GM12891 (cell line): ENCODE measurements at places on chromosomes 1 and 21.
A peak's percentile ranks its signal among the peaks of the same experiment; 100 is the strongest.

DNA sequence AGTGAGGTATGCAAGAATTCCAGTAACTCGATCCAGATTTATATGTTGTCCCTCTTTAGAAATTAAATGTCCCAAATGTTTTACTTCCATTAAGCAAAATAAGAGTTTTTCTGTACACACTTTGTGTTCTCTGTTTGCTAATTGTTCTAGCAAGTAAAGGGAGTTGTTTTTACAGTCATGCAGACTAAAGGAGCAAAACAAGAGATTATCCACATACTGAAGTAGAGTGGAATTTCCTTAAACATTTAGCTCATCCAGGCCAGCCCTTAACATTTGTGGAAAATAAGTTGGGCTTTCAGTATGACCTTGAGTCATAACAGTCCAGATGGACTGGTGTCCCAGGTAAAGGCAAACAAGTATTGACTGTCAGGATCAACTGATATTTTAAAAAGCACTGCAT, 44.1 kb upstream of the TINAGL1 start:
- no peak for DNase-seq

- DNase-seq: no peak
Observed at GRCh38 chr1:185311589-185312225, 5.3 kb downstream of the IVNS1ABP start.

DNA sequence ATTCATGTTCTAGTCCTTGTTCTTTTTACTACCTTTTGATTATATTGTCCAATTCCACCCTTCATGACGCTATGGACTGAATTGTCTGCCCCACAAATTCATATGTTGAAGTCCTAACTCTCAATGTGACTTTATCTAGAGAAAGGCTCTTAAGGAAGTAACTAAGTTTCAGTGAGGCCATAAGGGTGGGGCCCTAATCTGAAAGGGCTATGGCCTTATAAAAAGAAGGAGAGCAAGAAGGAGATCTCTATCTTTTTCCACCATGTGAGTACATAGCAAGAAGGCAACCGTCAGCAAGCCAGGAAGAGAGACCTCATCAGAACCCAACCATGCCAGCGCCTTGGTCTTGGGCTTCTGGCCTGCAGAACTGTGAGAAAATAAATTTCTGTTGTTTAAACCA, 95.9 kb downstream of the HIVEP3 start:
- no peak for DNase-seq

- no peak for DNase-seq
Observed at GRCh38 chr1:7474786-7475502, 296.2 kb upstream of the VAMP3 start.

GRCh38 chr21:30153697-30154340, 12.8 kb downstream of the CLDN17 start:
- no peak for DNase-seq

DNA sequence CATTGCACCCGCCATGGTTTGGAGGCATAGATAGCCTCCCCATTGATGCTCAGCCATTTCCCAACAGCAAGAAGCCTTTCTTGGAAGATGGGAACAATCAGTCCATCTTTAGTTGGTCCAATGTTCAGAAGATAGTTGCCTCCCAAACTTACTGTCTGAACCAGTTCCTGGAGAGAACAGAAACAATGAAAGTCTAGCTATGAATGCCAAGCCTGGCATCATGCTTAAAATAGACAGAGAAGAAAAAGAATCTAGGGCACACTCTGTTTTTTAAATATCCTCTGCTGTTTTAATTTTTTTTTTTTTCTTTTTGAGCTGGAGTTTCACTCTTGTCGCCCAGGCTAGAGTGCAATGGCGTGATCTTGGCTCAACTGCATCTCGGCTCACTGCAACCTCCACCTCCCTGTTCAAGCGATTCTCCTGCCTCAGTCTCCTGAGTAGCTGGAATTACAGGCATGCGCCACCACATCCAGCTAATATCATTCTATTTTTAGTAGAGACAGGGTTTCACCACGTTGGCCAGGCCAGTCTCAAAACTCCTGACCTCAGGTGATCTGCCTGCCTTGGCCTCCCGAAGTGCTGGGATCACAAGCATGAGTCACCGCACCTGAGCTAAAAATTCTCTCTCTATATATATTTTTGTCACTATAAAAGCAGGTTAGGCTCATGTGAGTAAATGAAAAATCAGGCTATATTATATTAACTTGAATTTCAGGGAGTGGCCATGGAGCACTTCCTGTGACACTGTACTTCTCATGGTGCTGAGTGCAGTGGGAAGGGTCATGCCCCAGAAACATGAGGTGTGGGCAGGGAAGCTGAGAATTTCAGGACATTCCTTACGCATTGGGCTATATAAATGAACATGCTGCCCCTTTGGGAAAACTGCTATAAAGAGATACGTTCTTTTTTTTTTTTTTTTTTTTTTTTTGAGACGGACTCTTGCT, 19.1 kb downstream of the FUCA1 start:
- DNase-seq: no peak

- peak; percentile 38 for DNase-seq
Observed at GRCh38 chr1:34918977-34919561, 10.4 kb downstream of the DLGAP3 start.

DNA sequence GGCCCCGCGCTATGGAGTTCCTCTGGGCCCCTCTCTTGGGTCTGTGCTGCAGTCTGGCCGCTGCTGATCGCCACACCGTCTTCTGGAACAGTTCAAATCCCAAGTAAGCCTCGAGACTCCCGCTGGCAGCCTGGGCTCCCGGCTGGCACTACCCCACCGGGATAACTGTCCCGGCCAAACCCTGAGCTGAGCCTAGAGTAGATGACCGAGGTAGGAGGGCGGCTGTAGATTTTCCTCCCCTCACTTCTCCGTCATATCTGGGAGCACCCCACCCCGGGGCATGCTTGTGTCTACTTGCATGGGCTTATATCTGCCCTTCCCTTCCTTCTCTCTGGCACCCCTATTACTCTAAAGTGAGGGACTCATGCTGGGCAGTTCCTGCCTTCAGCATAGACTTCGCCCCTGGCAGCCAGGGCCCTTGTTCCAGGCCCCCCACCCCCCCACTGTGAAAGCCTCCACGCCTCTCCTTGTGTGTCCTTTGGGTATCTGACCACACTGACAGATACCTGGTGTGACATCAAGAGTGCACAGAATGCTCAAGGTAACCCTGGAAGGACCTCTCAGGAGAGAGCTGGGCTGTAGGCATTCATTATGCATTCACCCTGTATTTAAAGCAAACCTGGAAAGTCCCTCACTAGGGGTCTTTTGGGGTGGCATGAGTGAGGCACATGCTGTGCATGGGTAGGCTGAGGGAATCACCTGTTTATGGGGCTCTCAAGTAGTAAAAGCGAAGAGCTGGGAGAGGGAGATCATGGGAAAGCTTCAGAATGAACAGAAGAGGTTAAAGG, 485 bp downstream of the EFNA1 start:
- no peak for DNase-seq

DNA sequence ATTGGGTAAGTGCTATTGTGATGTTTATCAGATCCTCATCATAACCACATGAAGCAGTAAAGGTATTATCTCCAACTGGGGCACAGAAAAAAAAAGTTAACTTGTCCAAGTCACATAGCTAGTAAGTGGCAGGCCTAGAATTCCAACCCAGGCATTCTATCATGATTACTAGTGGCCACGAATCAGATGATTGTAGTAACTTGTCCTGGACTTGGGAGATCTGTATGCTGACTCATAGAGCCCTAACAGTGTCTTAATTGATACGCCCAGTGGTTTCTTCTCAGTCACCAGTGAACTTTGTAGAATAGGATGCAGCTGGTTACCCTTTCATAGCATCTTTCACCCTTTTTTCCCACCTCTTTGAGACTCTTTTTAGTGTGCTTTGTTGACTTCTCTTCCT, 91.1 kb upstream of the UBE2U start:
- no peak for DNase-seq

DNA sequence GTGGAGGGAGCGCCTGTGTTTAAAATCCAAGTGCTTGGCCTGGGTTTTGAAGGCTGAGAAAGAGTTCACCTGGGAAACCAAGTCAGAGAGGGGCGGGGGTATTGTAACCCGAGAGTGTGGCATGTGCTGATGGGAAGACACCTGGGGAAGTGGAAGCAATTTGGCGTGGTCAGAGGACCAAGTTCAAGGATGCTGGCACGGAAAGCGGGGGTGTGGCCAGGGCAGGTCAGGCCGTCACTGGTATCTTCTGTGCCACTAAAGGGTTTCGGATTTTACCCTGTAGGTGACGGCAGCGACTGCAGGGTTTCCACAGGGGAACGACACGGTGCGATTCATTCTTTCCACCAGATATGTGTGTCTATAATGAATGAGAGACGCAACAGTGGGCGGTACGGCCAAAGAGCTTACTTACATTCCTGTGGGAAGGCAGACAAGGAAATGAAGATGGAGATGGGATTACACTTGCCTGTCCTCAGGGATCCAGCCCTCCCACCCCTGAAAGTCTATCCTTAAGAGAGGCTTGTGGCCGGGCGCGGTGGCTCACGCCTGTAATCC, 31.3 kb downstream of the CA6 start:
- DNase-seq: no peak

- DNase-seq: no peak
Observed at GRCh38 chr1:205542367-205542766, 37.9 kb downstream of the CDK18 start.

DNA sequence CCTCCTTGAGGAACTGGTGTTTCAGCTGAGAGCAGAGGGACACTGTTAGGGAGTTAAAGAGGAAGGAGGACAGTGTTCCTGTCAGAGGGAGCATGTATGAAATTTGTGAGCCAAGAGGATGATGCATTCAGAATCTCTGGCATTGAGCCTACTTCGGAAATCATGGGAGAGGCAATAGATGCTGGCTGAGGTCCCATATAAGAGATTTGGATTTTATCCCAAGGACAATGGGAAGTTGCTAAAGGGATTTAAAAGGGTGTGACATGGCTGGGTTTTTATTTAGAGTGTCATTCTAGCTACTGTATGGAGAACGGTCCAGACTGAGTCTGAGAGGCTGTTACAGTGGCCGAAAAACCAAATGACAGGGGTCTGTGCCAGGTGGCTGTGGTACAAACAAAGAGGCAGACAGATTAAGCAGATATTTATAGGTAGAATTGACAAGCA, 403.2 kb upstream of the B3GALT2 start:
- no peak for DNase-seq

DNA sequence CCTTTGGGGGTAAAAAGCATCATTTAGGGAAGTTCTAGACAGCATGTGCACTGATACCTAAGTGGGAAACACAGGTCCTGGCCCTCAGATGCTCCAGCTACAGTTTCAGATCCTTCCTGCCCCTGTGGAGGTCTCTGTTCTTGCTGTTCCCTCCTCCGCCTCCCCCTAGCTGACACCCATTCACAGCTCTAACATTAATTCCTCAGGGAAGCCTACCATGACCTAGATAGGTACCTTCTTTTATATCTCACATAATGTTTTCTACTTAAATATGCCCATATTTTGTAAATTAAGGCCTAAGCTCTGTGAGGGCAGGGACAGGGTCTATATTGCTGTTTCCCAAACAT, 11.3 kb downstream of the TSPAN2 start:
- DNase-seq: no peak

DNA sequence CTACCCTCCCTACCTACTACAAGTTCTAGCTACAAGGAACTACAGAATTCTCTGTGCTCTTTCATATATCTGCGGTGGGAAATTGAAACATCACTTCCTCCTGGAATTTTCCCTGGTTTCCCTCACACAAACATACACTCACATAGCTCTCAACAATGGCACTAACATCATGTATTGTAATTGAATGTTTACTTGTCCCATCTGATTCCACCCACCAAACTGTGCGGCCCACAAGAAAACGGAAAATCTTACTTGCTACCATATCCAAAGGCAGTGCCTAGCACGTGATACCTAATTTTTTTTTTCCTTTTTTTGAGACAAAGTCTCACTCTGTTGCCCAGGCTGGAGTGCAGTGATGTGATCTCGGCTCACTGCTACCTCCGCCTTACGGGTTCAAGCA, 33.9 kb downstream of the NDC1 start:
- no peak for DNase-seq

GRCh38 chr1:32316903-32317277, 19.1 kb downstream of the MARCKSL1 start:
- DNase-seq: no peak

DNA sequence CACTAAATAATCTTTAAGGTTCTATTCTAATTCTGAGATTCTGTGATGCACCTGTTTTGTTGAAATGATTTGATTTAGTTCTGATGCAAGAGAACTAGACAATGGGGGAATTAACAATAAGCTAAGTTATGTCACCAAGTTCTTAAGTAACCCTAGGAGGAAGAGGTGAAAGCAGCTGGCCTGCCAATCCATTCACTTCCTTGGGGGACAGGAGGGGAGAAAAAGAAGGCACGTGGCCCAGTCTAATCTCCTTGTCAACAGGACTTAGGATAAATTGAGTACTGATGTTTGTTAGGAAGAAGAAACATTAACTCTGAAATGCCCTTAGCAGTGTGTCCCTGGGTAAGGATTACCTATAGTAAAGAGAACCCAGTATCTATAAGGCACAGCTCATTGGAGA, 36.9 kb downstream of the TLCD4 start:
- no peak for DNase-seq

DNA sequence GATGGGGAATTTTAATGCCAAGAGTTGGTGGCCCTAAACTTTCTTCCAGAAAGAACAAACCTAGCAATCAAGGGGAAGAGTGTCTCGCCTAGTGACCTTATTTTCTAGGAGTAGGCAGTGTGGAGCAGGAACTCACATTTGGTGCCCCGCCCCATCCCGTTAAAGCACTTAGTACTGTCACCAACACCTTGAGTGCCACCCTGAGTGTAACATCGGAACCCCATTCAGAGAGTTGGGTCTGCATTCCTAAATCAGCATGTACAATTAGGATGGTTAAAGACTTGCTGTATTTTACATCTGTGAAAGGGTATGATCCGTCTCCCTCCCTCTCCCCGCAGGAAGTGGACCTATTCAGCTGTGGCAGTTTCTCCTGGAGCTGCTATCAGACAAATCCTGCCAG, 15.5 kb downstream of the ETS2 start:
- DNase-seq: no peak

DNA sequence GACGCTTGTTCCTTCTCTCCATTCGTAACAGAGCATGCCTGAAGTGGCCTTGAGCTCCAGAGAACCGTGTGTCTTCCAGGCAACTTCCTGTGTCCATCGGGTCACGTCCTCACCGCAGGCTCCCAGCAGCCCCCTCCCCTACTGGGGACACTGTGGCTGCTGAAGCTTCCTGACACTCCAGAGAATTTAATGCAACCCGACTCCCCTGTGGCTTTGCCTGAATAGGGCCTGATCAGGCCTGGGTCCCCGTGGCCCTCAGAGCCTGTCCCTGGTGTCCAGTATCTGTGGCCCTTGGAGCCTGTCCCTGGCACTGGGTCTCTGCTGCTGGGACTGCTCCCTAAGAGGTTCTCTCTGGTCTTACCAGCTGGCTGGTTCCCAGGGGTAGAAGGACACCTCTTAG, 219.7 kb upstream of the VAMP3 start:
- DNase-seq: no peak

- DNase-seq: no peak
Observed at GRCh38 chr1:180272395-180272794, 42.3 kb downstream of the LHX4 start.

DNA sequence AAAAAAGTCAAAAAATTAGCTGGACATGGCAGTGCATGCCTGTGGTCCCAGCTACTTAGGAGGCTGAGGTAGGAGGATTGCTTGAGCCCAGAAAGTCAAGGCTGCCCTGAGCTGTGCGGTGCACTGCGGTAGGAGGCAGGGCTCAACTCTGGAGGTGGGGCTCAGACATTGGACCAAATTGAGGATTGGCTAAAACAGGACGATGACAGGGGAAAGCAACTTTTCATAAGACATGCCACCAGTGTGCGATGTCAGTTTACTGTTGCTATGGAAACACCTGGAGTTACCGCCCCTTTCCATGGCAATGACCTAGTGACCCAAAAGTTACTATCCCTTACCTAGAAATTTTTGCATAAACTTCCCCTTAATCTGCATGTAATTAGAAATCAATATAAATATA, 85.3 kb downstream of the DISP3 start:
- no peak for DNase-seq

GRCh38 chr1:214285610-214286440, 4.9 kb downstream of the SMYD2 start:
- DNase-seq: no peak
